ENCODE measurements at places on chromosomes 2 and 18.

DNA sequence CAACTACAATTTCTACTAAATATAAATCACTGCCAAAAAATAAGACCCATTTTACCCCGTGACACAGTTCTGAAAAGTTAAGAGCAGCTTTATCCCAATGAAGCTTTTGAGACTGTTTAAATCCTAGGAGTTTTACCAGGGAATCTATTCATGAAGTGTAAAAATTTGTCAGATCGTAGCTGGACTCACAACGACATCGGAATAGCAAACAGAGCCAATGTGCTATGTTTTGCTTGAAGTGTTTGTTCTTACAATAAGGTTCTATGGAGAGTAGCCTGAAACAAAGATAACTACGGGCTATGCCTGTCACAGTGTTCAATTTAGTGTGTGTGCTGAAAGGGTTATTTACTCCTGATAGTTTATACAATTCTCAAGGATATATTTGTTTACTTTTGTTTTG, 78.5 kb upstream of the L3MBTL4 start:
- no peak for DNase-seq

GRCh38 chr2:207481924-207482323, 47.8 kb upstream of the CREB1 start:
- no peak for DNase-seq

DNA sequence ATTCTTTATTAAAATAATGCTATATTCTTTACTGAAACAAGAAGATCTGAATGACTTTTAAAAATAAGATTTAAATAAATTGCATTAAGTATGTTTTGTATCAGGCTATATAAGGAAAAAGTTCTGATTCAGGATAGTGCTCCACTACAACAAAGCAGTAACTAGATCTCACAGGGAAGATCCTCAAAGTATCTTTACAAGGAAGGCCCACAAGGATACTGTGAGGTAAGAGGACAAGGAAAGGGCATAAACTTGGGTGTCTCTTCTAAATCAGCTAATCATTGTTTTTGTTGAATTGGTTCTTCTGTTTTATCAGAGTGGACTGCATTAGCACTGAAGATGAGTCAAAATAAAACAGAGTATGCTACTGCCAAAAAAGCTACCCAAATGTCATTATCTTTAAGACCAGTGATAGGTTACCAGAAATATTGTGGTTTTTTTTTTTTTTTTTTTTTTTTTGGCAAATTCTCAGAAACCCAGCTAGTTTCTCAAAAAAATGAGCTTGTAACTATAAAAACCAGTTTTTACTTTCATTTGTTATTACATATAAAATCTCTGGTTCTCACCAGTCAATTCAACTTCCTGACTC, 160.9 kb downstream of the BAZ2B start:
- no peak for DNase-seq

GRCh38 chr2:215611609-215612386, 175.9 kb upstream of the FN1 start:
- no peak for DNase-seq

GRCh38 chr2:206442833-206443734, at the start of gene ADAM23:
ADAM23 (plus strand) TSS chr2:206443532; CDS start chr2:206443867, 335 bp downstream.
- DNase-seq, result no peak

DNA sequence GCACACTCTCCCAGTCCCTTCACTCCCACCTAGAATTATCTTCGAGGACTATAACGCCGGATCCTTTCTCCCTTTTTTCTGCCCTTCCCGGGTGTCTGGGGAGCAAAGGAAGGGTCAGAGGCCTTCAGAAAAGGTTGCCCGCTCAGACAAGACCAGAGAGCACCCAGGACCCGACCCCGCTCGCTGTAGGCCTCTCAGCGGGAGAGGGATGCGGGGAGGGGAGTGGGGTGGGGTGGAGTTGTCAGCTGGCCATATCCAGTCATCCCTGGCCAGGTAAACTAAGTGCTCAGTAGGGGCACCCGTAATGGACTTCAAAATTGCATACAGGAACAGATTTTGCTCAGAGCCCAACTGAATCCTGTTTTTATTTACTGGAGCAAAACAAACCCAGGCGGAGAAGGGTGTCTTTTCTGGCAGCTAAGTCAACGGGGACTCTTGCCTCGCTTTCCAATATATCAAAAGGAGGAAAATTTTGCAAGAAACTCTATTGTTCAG, 65.0 kb downstream of the NOL4 start:
- DNase-seq, result no peak

DNA sequence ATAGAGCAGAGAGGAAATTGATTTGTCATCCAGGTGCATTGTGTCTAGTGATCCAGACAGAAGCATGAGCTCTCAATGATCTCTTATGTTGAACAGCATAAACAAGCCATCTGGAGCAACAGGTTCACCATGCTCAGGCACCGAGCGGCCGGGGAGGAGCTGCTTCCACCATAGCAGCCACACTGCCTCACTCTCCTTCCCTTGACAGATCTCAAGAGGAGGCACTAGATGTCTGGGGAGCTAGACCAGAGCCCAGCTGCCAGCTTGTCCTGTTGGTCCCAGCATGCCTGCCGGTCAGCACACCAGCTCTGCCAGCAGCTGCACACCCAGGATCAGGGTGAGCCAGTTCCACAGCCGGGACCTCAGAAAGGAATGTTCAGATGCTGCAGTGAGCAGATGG, 17.5 kb upstream of the LONRF2 start:
- no peak for DNase-seq

GRCh38 chr2:237540823-237541222, 25.6 kb upstream of the PRLH start:
- DNase-seq, result no peak

- no peak for DNase-seq
These were observed 146.5 kb downstream of the COPS8 start for GRCh38 chr2:237232166-237232565.

GRCh38 chr2:207676827-207677354, 34.5 kb upstream of the CCNYL1 start:
- DNase-seq, result no peak

DNA sequence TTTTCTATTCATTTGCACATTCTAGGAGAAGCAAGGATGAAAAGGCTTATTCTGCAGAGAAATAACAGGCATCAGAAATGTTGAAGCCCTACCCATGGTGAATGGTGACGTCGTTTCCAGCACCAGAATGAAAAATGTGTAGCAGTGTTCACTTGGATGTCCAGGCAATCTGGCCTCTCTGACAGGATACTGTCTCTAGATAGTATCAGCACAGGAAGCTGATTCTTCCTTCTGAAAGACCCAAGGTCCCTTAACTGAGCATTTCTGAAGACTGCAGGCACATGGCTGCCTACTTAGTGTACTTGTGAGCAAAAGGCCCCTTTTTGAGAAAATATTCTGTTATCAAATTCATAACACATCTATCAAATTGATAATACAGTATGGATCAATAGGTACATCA, 234.1 kb downstream of the XIRP2 start:
- DNase-seq, result no peak

- no peak for DNase-seq
These were observed 16.1 kb upstream of the TTC27 start for GRCh38 chr2:32611771-32612170.

DNA sequence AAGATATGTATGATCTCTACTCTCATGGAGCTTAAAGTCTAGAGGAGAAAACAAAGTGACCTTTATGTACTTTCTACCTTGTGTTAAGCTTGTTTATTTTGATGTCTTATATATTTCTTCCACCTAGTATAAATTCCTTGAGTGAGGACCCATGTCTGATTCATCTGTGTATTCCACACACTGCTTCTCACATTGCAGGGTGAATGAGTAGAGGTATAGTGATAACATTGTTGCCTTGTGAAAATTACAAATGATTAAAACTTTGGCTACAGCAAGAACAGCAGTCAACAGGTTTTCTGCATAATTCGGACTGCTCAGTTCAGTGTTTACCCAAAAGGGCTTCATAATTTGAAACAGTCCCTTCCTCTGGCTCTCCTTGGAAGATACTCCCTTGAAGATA, 36.3 kb downstream of the AOX1 start:
- no peak for DNase-seq

- DNase-seq, result no peak
These were observed 11.4 kb upstream of the LDAH start for GRCh38 chr2:20834331-20834730.

DNA sequence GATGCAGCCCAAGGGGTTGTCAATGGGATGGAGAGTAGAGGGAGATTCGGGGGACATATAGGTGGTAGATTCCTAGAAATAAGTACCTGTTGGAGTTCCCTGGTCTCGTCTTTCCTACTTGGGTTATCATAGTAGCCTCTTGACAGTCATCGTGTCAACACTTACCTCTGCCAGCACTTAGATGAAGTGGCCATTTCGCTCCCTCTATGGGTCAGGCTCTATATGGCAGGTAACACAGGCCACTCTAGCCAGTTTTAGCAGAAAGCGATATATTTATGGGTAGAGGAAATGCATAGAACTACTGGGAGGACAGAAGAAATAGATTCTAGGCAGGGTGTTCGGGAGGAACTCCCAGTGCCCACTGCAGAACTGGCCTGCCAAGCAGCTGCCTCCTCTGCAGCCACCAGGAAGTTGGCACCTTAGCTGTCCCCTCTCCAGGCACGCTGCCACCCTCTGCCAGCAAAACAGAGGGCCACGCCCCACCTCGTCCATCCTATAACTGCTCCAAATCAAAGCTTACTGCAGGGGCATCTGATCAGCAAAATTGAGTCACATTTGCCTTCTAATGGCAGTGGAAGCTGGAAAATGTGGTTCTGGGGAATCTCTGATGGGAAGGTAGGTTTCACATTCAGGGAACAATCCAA, 181.3 kb downstream of the INSIG2 start:
- no peak for DNase-seq

GRCh38 chr2:7816944-7817343, 864.9 kb upstream of the ID2 start:
- no peak for DNase-seq

- no peak for DNase-seq
These were observed 11.2 kb downstream of the STK25 start for GRCh38 chr2:241496904-241497877.

DNA sequence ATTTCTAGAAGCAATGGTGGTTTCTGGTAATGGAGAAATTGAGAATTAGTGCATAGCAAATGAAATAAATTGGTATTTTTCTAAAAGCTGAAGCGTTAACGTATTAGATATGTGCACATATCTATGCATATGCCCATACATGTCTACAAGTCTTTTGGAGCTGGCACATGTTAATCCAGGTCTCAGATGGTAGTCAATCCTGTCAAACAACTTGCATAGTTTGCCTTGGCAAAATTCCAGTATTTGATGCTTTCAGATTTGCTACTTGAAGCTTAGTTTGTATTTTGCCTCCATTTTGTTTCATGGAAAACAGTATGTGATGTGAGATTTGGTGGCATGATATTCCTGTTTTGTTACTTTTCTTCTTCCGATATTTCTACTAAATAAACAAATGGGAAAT, 304.6 kb downstream of the PARD3B start:
- no peak for DNase-seq

DNA sequence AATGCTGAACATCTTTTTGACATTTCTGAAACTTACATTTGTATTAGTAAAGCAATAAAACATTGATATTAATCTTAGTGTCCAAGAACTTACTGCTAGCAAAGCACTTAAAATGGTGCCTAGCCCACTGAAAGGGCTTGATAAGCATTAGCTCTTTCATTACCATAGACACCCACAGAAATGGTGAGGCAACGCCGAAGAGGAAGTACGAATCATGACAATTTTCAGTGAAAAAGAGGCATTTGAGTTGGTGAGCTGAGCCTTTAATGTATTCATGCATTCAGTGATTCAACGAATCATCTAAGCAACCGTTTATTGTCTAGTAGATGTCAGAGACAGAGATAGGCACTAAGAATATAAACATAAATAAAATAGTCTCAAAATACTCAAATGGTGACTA, 101.1 kb downstream of the PIGN start:
- no peak for DNase-seq

GRCh38 chr2:164793529-164793928, 48.1 kb downstream of the COBLL1 start:
- no peak for DNase-seq

DNA sequence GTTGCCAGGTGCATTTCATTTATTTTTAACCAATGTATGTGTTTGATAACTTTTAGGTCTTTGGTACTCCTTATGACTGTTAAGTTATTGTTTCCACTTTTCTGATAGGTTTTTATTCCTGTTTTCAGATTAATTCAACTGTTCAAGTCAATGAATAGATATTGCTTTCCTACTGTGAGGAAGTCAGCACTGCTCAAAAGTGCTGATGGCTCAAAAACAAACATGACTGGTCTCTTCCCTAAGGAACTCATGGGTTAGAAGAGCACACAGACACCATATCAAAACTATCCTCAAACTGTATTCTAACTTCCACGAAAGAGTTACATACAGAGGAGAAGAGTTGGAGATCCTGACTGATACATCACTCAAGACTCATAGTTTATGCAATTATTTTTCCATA, 39.9 kb upstream of the REG3G start:
- no peak for DNase-seq

DNA sequence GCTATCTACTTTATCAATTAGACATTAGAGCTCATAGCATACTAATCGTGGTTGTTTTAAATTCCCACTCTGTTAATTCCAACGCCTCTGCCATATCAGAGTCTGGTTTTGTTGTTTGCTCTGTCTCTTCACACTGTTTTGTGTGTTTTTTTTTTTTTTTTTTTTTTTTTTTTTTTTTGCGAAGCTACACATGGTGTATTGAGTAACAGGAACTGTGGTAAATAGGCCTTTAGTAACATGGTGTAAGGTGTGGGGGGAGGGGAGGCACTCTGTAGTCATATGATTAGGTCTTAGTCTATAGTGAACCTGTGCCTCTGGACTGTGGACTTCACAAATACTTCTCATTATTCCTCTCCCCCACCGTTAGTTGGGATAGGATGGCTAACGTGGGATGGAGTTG, 370.7 kb upstream of the RAB12 start:
- DNase-seq, result no peak

- no peak for DNase-seq
These were observed 21.3 kb downstream of the SCN1A start for GRCh38 chr2:166106431-166107015.

- DNase-seq, result no peak
These were observed 10.1 kb downstream of the DTNA start for GRCh38 chr18:34720220-34720619.

DNA sequence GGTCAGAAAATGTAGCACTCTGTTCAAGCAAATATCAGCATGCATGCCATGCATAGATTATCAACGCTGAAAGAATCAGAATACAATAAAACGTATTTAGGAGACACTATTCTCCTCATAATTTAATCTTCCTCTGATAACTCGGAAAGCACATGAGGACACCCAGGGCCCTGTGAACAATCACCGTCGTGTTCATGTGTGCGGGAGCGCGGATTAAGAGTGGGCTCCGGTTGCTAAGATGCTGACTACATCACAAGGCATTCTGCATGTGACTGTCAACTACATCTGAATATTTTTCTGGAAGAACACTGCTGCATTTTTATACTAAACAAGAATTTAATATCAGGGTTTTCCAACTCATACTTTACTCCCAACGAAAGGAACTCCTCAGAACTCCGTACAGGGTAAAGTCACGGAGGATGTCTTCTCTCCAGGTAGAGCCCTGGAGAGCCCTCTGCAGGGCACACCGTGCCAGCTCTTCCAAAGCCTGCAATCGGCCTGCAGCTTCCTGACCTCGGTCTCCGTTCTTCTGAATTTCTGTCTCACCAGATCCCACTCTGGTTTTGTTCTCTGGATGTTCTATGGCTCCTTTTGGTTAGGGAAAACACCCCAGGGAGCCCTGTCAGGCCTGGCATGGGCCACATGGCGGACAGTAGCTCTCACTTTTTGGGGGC, 59.6 kb downstream of the ZNF516 start:
- DNase-seq, result no peak
